ENCODE measurements at places on chromosomes 6 and 20.

- ATAC-seq: no peak
Measured at GRCh38 chr6:167078745-167079144, 44.2 kb upstream of the CCR6 start.

GRCh38 chr20:41686961-41687360, 68.8 kb upstream of the CHD6 start:
- no peak for ATAC-seq

- peak; percentile 51 for ATAC-seq
Measured at GRCh38 chr6:36246506-36247268, 23.2 kb upstream of the PNPLA1 start.

GRCh38 chr6:118495485-118496280, 52.4 kb upstream of the PLN start:
- no peak for ATAC-seq

DNA sequence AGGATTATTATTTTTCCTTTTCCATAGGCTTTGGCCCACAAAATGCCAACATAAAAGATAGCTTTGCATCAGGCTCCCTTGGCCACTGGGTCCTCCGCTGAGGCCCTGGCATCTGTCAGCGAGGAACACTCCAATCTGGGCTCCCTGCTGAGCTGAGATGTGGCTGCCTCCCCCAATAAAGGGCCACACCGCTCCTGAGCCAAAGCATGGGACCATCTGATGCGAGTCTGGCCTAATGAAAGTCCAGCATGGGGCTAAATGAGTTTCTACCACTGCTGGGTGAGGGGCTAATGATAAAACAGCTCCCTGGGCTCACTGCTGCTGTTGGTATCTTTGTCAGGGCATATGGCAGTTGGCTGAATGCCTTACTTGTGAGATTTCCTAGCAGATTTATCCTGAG, 817.5 kb upstream of the SLC35B3 start:
- no peak for ATAC-seq

DNA sequence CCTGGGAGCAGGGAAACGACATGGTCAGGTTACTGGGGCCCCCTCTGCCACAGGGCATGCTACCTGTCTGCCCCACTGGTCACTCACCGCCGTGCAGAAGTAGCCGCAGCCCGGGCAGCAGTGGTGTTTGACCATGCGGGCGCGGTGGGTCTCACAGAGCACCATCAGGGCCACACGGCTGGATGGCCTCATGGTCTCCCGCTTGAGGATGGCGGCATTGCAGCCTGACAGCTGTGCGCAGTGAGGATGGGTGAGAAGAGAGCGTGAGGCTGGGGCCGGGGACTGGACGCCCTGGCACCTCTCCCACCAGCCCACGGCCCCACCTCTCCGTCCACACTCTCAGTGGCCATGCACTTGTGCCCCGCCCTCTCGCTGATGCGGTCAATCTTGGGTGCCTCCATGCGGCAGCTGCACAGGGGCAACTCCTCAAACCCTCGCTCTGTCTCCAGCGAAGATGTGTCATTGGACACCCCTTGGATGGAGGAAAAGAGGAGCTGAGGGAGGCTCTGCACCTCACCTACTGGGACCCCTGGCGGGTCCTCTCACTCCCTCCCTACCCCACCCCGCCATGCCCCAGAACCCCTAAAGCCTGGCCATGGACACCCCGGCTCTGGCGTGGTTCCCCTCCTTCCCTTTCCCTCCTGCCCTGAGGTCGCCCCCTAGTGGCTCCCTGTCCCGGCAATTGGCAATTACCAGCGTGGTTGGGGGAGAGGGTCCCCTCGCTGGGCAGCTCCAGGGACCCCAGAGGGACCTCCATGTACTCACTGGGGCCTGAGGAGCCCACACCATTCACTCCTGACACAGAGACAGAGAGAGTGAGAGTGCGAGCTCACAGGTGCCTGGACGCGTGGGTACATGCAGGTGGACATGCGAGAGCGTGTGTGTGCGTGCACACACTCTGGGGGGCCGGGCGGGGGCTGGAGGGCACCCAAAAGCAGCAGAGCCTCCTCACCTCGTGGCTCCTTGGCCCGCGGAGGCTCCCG, 8.9 kb downstream of the EHMT2 start:
- peak; percentile 28 for ATAC-seq

GRCh38 chr6:129501740-129502660, 208.0 kb downstream of the ARHGAP18 start:
- ATAC-seq: no peak

- ATAC-seq: no peak
Measured at GRCh38 chr6:1001655-1002349, 308.9 kb upstream of the EXOC2 start.

GRCh38 chr6:157019733-157020132, 242.6 kb downstream of the ARID1B start:
- no peak for ATAC-seq

DNA sequence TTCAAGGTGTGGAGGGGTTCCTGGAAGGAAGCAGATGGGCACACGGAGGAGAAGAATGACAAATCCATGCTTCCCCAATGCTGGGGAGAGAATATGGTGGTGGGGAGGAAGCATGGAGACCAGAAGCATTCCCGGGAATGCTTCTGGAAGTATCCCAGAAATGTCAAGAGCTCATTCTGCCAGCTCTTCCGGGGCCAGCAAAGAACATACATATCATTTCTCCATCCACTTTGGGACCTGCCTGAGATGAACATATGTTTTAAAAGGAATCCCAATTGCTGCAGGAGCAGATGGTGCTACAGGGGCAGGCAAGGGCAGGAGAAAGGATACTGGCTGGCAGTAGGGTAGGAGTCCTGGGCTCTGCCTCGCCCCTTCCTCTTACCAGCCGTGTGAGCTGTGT, 37.9 kb upstream of the CCDC167 start:
- ATAC-seq: no peak

DNA sequence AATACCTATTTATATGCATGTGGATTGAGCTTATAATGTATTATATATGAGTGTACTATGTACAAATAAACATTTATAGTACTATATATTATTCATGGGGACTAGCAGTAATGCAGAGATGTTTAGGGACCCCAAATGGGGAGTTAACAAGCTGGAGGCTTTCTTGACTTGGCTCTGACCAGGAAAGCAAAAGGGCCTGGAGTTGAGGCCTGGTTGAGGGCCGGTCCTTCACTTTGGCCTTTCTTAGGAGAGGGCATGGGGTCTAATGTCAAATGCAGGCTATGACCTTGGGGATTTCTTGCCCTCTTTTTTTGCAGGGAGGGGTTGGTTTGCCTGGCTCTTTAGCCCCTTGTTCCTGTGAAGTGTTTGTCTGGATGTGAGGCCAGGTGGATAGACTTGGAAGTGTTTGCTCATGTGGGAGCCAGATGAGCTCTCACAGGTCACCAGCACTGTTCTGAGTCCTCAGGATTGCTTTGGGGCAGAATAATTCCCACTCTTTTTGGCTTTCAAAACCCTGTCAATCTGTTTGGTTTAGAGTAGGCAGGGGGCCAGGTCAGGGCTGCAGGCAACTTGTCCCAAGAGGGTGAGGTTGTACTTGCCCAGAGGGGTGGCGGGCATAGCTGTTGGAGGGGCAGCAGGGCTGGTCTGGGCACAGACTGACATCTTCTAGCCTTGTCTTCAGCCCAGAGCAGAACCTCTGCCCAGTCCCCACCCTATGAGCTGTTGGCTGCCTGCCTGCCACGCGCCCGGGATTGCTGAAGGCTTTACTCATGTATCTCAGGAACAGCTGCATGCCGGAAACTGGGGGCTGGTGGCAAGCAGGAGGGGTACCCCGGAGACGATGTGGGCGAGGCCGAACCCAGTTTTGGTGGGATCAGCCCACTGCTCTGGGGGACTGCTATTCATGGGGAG, 14.6 kb downstream of the TJAP1 start:
- peak; percentile 34 for ATAC-seq

DNA sequence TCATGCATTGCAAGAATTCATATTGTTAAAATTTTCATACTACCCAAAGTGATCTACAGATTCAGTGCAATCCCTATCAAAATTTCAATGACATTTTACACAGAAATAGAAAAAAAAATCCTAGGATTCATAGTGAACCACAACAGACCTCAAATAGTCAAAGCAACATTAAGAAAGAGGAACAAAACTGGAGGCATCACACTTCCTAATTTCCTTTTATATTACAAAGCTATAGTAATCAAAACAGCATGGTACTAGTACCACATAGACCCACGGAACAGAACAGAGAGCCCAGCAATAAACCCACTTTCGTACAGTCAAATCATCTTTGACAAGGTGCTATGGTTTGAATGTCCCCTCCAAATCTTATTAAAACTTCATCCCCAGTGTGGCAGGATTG, 39.7 kb downstream of the NTSR1 start:
- ATAC-seq: no peak

DNA sequence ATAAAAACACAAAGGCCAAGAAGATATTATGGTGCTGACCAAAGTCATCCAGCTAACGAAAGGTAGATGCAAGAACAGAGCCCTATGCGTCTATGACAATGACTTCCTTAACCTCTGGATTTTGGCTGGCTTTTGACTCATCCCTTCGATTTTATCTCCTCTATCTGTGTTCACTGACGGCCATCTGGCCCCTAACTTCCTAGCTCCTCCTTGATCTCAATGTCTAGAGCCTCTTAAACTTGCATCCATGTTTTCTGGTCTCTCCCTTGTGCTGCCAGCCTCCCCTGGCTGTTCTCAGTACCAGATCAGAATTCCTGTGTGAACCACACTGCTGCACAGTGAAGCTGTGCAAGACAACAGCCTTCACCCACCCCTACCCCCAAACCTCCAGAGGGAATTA, 452.9 kb downstream of the UTRN start:
- ATAC-seq: no peak

DNA sequence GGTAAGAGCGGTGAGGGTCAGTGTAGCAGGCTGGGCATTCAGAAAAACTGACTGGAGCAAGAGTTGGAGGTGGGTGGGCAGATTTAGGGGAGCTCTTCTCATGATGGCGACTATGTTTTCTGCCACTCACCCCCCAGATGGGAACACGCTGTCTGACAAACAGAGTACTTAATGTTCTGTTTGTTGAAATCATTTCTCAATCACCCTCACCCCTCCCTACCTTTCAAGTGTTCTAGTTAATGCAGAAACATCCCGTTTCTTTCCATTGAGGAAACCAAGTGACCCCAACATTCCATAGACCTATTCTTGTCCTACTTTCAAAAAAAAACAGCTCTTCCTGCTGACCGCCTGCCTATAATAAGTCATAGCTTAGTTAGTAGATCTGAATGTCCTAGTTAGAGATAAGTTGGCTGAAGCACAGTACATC, 132.5 kb upstream of the NEDD9 start:
- ATAC-seq: peak; percentile 39

DNA sequence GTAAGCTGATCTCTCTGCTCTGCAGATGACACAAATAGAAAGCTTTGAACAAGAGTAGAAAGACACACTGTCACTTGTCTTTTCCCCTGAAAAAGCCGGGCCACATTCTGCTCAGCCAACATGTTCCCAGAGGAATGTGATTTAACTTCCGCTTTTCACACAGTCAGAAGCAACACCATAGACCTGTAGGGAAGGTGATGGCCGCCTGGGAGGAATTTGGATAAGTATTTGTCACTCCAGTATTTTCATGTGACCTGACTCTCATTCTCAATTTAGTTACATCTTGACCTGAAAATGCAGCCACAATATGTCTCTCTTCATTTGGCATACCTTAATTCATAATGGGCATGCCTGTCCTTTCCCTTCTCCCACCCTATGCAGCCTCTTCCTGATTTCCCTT, 2.0 kb upstream of the GRM1 start:
- no peak for ATAC-seq

DNA sequence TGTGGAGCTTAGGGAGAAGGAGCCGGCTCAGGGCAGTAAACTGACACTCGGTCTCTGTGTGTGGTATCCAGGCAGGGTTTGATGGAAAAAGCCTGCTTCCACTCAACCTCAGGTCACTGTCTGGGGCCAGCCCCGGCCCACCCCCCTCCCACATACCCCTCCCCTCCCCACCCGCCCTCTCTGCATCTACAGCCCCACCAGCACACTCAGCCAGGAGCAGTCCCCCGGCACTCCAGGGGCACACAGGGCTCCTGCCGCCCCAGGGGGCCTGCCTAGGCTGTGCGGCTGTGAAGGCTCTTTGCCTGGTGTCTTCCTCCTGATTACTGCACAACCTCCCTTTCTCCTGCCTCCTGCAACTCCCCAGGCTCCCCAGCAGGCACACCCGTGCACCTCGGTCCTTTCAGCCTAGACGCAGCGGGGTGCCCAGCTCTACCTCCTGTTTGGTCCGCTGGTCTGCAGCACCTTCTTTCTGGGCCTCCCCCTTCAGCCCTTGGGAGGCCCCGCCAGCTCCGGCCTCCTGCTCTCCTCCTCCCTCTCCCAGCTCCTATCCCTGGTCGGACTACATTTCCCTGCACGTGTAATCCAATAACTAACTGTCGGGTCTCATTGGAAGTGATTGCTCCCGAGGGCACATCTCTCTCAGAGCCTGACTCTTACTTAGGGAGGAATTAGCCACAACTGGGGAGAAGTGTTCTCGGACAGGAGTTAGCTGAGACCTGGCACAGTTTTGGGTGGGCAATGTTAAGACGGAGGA, 1.3 kb upstream of the FOXF2 start:
- ATAC-seq: no peak

GRCh38 chr20:15332711-15333160, 995.3 kb upstream of the FLRT3 start:
- ATAC-seq: no peak

DNA sequence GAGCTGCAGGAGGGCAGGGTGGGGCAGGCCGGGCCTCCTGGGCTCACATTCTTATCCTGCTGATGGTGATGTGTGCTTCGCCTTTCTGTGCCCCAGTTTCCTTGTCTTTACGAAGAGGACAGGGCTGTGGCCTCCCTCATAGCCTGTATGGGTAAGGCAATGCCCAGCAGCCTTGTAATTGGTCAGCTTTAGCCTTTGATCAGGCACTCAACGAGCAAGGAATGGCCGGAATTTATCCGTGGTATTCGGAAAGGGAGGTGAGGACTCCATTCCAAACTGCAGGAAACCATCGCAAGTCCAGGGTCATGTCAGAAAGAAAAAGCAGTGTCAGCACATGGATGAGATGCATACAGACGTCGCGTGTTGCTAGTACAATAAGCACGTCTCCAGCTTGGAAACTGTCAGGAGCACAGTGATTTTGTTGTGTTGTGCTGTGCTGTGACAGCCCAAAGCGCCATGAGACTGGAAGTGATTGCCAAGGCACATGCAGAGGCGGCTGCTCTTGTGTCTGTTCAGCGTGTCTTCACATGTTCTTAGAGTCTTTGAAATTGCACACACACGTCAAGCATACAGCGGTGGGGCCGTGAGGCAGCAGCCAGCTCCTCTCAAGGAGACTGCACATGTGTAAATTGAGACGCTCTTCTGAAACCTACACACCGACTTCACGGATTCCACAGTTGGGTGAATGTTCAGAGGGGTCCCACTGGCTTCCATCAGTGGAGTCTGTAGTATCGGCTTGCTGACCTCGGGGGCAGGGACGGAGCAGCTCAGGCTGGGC, 6.2 kb downstream of the SS18L1 start:
- ATAC-seq: peak; percentile 77
